ENCODE measurements at places on chromosomes 12 and 14.

DNA sequence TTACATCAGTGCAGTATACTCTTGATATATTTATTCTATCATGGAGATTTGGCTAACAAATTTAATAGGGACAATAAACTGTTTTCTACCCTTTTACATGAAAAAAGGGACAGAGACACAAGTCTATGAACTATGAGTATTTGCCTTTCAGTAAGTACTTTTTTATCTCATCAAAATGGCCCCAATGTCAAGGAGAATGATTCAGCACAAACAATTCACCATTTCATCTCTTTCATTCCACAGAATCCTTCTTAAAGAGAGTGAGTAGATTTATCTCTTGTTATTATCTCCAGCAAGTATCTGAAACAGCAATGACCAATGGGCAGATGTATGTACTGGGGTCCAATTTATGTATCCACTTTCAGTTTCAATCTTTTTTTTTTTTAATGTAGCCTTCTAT lies 447.5 kb downstream of the NPAS3 start:
- no peak for DNase-seq

DNA sequence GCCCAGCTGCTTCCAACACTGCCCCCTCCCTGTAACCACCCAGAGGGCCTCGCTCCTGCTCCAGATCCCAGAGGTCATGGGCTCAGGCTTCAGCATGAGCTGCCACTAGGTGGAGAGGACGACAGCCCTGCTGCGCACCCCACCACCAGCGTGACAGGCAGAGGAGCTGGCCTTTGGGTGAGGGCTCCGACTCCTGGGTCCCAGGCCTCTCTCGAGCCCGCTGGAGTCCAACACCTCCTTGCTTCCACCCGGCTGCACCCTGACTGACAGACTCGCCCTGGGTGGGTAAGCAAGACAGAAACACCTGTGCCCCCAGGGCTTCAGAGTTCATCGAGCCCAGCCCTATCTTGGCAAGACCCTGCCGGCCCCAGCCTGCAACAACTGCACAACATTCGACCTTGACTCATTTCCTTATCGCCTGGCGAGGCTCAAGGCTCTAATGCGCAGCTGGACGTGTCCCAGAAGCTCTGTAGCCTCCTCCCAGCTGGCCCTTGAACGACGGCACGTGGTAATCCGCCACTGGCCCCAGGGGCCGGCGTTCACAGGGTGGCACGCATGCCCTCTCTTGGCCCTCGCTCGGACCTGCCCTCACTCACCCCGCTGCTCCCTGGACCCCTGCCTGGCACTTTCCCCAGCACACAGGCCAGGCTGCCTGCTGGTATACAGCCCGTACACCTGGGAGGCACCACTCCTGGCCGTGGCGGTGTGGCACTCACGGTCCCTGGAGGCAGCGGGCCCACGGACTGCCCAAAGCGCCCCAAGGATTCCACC lies 28.0 kb downstream of the VPS37B start:
- DNase-seq: no peak

GRCh38 chr14:103568952-103569351 lies 6.2 kb downstream of the COA8 start:
- no peak for DNase-seq

DNA sequence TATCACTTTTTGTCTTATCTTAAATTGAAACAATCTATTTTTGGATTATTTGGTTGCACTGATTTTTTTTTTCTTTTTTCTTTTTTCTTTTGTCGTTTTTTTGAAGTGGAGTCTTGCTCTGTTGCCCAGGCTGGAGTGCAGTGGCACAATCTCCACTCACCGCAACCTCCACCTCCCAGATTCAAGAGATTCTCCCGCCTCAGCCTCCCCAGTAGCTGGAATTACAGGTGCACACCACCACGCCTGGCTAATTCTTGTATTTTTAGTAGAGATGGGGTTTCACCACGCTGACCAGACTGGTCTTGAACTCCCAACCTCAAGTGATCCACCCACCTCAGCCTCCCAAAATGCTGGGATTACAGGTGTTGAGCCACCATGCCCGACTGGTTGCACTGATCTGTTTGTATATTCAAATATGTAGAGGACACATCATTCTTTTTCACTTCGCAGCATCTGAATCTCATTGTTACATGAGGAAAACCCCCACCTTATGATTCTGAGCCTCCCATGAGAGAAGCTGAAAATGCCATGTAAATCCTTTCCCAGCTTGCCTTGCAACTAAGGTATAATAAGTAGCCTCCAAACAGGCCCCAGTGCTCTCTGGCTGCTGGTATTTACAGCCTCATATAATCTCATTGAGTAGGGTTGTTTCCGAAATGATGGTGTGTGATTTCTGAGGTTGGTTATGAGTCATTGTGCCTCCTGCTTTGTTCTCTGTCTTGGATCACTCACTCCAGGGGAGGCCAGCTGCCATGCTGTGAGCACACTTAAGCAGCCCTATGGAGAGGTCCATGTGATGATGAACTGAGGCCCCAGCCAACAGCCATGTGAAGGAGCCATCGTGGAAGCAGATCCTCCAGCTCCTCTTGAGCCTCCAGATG lies 5.2 kb upstream of the HSP90B1 start:
- no peak for DNase-seq

GRCh38 chr14:102593061-102593824 lies 794 bp downstream of the RCOR1 start:
- peak; percentile 18 for DNase-seq

GRCh38 chr12:6896846-6897435 lies 7.7 kb upstream of the LRRC23 start:
- no peak for DNase-seq

- DNase-seq: no peak
Observed at GRCh38 chr12:26530461-26530860, 302.5 kb downstream of the ITPR2 start.

DNA sequence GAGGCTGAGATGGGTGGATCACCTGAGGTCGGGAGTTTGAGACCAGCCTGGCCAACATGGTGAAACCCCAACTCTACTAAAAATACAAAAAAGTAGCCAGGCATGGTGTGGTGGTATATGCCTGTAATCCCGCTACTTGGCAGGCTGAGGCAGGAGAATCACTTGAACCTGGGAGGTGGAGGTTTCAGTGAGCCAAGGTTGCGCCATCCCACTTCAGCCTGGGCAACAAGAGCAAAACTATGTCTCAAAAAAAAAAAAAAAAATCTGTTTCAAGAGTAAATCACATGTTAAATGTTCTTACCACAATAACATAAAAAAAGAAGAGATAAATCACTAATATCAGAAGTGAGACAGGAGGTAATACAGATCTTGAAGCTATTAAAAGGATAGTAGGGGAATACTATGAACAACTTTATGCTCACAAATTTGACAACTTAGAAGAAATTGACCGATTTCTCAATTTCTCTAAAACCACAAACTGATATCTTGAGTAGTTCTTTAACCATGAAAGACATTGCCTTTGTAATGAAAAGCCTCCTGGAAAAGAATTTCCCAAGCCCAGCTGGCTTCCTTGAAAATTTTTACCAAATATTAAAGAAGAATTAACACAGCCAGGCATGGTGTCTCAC lies 37.7 kb downstream of the TAOK3 start:
- DNase-seq: no peak

DNA sequence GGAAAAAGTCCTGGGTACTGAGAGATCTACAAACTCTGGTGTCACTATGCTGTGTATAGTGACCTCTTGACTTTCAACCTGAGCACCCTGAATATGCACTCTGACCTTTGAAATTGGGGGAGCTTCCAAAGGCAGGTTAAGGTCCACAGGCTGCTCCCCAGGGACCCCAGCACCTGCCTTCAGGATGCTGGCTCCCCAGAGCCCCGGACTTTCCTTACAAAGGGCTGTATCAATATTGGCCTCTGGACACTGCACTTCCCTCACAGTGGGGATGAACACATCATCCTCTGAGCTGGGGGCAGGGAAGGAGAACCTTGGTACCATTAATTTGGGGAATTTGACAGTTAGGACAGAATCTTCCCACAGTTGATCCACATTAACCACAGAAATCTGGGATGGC lies 14.3 kb downstream of the PLD4 start:
- DNase-seq: no peak

Data from stimulated activated CD8-positive, alpha-beta memory T cell treated with anti-CD3 and anti-CD28 coated beads, Interleukin-15, amount 100 ng/mL, for 24 hours (primary cell).